ENCODE measurements at places on chromosomes 4 and X.

- DNase-seq, result no peak
Measured at GRCh38 chr4:173524218-173525117, 5.6 kb downstream of the HAND2 start.

GRCh38 chr4:8769645-8770517 is 101.8 kb downstream of the HMX1 start:
- peak; percentile 33 for DNase-seq

DNA sequence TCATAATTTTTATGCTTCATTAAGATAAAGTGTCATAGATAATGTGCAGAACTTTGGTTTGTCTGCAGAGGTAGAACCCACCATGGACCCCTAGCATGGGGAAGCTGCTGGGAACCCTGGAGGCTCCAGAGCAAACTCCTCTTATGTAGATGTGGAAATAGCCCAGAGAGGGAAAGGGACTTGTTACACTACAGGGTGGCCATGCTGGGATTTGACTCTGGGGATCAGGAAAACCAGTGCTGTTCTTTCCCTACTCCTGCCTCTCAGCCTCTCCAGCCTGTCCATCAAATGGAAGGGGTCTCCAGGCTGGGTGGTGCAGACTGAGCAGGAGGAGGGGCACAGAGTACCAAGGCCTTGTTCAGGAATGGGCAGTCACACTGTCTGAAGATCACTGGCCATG is 54.2 kb downstream of the MSX1 start:
- no peak for DNase-seq

DNA sequence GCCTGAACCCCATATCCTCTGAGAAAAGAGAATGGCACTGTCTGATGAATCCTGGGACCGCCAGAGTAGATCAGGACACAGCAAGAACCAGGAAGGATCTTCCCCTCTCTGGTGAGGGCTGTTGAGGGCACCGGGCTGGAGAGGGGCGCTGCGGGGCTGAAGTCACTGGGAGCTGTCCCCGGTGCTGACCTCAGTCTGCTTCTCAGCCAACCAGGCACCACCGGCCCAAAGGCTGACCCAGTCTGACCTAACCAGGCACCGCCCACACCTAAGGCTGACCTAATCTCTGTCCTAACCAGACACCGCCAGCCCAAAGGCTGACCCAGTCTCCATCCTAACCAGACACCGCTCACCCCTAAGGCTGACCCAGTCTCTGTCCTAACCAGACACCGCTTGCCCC is 82.8 kb downstream of the CPZ start:
- no peak for DNase-seq

GRCh38 chr4:41670982-41671381 is 77.5 kb downstream of the PHOX2B start:
- DNase-seq, result no peak

DNA sequence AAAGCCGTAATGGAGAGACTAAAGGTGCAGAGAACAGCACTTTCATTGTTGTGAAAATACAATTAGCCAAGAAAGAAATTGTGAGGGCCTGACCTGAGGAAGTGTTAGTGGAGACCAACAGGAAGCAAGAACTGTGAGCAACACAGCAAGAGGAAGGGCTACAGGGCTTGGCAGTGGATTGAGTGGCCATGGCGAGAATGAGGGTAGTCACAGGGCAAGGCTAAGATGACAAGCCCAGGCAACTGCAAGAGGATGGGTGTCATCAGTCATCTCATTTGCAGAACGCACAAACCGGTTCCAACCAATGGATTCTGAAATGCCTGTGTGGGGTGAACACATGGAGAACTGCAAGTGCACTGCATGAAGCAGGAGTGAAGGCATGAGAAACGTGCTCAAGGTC is 3.6 kb downstream of the SLC10A6 start:
- DNase-seq, result no peak

DNA sequence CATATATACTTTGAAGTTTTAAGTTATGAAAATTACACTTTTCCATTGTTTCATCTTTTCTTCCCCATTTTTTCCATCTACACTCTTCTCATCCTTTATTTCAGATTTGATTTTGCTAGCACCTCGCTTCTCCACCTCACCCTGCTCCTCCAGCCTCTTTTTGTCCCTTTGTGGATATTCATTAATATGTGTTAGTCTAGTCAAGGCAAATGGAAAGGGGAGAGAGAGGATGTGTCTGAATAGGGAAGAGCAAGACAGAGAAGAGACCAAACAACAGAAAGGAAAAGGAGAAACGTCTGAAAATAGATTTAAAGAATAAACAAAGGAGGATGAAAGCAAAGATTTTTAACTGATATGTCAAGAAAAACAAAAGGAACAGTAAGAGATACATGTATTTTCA is 24.1 kb downstream of the GPM6A start:
- no peak for DNase-seq

DNA sequence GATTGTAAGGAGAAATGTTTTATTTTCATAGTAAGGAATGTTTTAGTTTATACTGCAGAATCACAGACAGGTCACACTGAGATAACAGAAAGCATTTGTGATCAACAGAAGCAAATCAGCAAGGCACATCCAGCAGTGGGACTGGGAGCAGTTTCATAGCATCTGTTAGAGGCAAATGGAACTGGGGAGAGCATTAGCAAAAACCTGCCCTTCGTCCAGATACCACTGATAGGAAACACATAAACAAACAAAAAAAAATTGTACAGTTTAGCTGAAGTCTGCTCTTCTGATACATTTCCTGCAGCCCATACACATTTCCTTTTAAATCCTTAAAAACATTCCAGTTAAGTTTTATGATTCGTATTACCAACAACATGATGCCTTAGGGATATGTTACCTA is 374.3 kb downstream of the PCDH7 start:
- no peak for DNase-seq

GRCh38 chr4:38268837-38269236 is 308.6 kb downstream of the PTTG2 start:
- DNase-seq, result no peak

DNA sequence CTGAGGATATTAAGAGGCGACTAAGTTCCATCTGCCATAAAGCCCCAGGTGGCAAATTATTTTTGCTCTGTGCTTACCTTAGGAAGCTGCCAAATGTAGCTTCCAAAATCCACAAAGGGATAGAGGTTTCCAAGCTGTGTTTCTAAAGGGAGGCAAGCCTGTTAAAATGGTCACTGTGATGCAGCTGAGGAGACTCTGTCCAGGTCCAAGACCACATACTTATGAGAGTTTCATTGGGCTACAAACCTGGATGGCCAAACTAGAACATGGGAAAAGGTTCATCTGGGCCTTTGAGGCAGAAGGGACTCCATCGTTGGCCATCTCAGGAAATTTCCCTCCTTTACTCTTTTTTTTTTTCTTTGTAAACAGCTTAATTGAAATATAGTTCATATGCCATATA is 306.9 kb upstream of the FGF13 start:
- DNase-seq, result no peak

DNA sequence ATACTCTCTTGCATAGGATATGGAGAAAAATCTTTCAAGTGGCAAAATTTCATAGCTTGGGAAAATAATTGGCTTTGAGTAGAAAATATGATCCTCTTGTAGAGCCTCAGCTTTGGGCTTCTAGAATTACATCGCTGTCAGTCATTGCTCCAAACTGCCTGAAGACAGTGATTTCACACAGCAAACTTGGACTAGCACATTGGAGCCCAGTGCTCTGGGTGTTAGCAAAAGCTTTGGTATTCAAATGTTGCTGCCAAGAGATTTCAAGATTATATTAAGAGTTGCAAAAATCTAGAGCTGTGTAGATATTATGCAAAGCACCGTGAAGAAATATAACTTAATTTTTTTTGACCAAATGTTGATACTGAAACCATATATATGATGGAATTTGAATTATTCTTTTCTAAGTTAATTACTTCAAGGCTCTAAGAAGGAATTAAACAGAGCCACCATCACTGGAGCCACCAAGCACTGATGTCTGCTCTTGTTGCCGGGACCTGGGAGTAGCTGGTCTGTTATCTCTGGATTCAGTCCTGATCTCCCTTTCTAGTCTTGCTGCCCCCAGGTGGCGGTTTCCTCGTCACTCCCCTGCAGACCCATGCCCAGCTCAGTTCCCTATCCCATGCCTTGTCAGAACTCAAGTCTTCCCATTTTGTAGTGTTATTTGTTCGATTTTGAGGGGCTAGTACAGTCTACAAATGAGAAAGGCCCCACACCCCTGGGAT is 260.7 kb upstream of the SFRP2 start:
- DNase-seq, result no peak

- no peak for DNase-seq
Measured at GRCh38 chrX:72107841-72108595, 23.7 kb downstream of the RTL5 start.

- peak; percentile 23 for DNase-seq
Measured at GRCh38 chr4:911221-911751, 20.8 kb downstream of the GAK start.

GRCh38 chr4:573122-573892 is 2.8 kb downstream of the TMEM271 start:
- no peak for DNase-seq

- no peak for DNase-seq
Measured at GRCh38 chr4:121788896-121789295, 12.2 kb upstream of the EXOSC9 start.

GRCh38 chr4:55399581-55399980 is 3.8 kb downstream of the TMEM165 start:
- no peak for DNase-seq

All from Right ventricle myocardium superior (tissue), 1 donor.